ENCODE measurements at places on chromosomes 1 and 21.
A peak's percentile ranks its signal among the peaks of the same experiment; 100 is the strongest.

- H3K4me1 ChIP-seq = no peaks in the 10 kb centered on the region
- no peaks in the 10 kb centered on the region for H3K36me3 ChIP-seq
- no peak overlapping the region for H3K4me3 ChIP-seq
- H3K27ac ChIP-seq = no peak overlapping the region
- DNase-seq = no peak
Observed at GRCh38 chr1:9020305-9020704, 5.9 kb downstream of the SLC2A7 start.

DNA sequence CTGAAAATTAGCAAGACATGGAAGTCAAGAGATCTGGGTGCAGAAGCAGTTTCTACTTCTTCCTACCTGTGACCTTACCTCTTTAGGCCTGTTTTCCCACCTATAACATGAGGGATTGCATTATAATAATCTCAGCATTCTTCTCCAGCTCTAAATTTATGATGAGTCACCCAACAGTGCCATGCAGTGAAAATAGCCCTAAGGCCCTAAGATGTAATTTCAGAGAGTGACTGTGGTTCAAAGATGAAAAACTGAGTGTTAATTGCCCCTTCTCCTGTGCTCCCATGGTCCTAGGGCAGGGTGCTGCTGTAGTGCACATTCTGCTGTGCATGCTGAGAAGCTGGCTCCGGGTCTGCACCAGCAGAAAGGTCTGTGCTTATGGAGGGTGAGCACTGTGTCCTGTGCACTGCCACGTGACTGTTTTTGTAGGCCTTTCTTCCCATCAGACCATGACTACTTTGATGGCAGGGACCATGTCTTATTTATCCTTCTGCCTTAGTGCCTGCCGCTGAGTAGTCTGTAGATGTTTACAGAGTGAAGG lies 29.7 kb downstream of the JUN start:
- DNase-seq = no peak
- peaks cover 13% of the 10 kb centered on the region for H3K4me1 ChIP-seq
- H3K4me3 ChIP-seq = no peak overlapping the region
- peak overlapping the region; percentile 66 for H3K27ac ChIP-seq
- no peaks in the 10 kb centered on the region for H3K36me3 ChIP-seq

DNA sequence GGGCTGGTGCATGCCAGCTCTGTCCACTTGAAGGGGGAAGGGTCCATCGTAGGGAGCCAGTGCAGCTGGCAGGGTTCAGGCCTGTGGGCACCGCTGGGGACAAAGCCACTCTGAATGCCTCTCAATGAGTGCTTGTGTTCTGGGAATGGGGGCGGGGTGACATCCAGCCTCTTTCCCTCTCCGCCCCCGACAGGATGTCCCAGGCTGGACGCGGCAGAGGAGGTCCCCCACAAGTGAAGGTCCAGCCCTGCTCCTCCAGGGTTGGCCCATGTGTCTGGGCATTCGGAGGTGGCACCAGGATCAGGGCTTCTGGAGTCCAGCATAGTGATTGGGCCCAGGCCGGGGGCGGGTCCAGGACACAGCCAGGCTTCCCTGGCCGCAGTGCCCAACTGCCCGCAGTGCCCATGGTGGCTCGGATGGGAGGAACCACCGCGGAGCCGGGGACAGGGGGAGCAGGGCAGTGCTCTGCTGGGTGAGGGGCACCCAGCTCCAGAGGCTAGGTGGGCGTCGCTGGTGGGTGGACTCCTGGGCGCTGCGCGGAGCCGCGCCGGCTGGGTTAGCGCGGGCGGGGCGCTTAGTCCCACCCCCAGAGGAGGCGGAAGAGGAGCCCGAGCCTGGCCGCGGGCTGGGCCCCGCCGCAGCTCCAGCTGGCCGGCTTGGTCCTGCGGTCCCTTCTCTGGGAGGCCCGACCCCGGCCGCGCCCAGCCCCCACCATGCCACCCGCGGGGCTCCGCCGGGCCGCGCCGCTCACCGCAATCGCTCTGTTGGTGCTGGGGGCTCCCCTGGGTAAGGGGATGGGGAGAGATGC lies at the start of gene SHISA4:
Gene SHISA4, plus strand, starts transcription at position 617 of the 808 bp plus-strand sequence. Its CDS starts 97 bp downstream, at position 714.
- H3K27me3 ChIP-seq = peaks cover 25% of the 10 kb centered on the region
- no peaks in the 10 kb centered on the region for H3K36me3 ChIP-seq
- H3K4me1 ChIP-seq = peaks cover 19% of the 10 kb centered on the region
- H3K4me3 ChIP-seq = peak within 1 kb of the TSS; percentile 60

DNA sequence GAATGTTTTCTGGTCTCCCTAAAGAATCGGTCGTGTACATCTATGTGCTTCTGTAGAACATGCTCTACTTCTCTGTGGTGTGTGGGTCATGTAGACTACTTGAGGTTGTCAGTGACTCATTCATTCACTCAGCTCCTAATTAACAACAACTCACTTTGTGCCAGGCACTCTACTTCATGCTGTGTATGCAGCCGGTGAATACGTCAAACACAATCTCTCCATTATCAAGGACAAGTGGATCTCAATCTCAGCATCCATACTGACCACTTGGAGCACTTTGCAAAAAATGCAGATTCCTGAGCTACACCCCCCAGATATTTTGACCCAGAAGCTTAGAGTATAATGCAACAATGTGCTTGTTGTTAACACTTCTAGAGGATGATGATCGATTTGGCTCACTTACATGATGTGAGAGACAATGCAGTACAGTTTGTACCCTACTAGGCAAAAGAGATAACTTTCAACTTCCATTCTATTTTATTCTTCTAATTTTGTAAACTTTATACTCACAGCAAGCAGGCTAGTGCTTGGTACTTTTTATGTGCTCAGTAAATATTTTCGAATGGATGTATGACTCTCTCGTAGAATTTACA lies 508.6 kb upstream of the ADAMTS5 start:
- H3K27ac ChIP-seq = no peak overlapping the region
- no peaks in the 10 kb centered on the region for H3K27me3 ChIP-seq
- H3K4me3 ChIP-seq = no peak overlapping the region
- H3K4me1 ChIP-seq = no peaks in the 10 kb centered on the region
- no peak for DNase-seq
- no peaks in the 10 kb centered on the region for H3K36me3 ChIP-seq

DNA sequence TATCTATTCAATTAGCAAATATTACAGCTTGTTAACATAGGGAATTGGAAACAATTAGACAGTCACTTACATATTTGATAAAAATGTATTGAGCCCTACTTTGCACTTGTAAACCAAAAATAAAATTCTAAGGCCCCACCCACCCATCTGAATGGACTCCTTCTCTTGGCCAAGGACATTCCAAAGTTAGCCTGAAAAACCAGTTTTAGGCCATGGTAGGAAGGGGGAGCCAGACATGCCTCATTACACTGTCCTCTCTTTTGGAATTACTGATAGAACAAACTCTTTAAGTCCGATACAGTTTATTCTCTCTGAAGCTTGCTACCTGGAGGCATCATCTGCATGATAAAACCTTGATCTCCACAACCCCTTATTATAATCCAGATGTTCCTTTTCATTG lies 28.0 kb upstream of the TSPAN2 start:
- no peaks in the 10 kb centered on the region for H3K4me1 ChIP-seq
- H3K36me3 ChIP-seq = no peaks in the 10 kb centered on the region
- no peak overlapping the region for H3K4me3 ChIP-seq
- no peaks in the 10 kb centered on the region for H3K27me3 ChIP-seq
- DNase-seq = no peak

DNA sequence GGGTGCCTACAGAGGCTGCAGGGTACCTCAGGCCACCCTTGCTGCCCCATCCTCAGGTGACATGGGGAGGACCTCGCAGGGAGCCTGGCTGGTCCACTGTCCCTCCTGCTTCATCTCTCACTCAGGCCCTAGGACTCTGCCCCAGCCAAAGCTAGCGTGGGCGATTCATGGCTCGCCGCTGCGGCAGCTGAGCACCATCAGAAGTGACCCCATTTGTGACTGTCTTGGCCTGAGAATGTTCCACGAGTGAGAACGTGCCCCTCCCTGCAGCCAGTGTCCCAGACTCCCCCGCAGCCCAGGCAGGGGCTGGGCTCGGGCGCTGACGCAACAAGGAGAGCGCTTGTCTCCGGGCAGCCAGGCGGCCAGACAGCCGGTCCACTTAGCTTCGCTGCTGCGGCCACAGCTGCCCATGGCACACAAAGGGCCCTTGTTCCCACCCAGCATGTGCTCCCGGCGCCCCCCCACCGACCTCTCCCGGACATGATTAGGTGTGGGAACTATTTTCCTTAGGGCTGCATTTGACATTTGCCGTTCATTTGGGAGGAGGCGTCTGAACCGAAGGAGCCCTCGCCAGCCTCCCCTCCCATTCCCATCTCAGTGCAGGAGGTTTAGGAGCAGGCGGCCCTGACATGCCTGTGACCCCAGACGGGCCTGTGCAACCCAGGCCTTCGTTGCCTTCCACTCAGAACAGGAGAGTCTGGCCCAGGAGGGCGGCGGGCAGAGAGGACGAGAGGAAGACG lies 19.3 kb upstream of the POFUT2 start:
- H3K36me3 ChIP-seq = no peaks in the 10 kb centered on the region
- peak; percentile 62 for DNase-seq
- no peaks in the 10 kb centered on the region for H3K4me1 ChIP-seq
- no peak overlapping the region for H3K4me3 ChIP-seq
- no peaks in the 10 kb centered on the region for H3K27me3 ChIP-seq
- H3K27ac ChIP-seq = peak overlapping the region; percentile 80

GRCh38 chr1:173581383-173582079 lies 21.3 kb downstream of the SLC9C2 start:
- no peaks in the 10 kb centered on the region for H3K27me3 ChIP-seq
- no peak overlapping the region for H3K4me3 ChIP-seq

DNA sequence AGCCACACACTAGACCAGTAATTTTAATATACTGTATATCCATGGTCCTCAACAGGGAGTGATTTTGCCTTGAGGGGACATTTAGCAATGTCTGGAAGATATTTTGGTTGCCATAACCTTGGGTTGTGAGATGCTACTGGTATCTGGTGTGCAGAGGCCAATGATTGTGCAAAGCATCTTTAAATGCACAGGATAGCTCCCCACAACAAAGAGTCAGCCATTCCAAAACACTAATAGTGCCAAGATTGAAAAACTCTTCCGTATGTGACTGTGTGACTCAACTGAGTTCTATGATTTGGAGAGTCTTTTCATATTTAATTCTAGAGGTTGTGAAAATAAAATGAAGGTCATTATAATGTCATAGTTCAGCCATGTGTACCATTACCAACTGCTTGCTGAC lies 141.4 kb upstream of the CACYBP start:
- H3K27me3 ChIP-seq = no peaks in the 10 kb centered on the region
- no peak for DNase-seq
- H3K4me3 ChIP-seq = no peak overlapping the region
- no peaks in the 10 kb centered on the region for H3K36me3 ChIP-seq
- no peaks in the 10 kb centered on the region for H3K4me1 ChIP-seq
- H3K27ac ChIP-seq = no peak overlapping the region
